ENCODE measurements at places on chromosomes 3 and 15. TPM values are rescaled to one million over a fixed set of nuclear protein-coding genes. Genes with fewer than 3 reads are reported as not detected.

The RSL24D1 gene
- 43.2 TPM for total RNA-seq

The SOX2 gene
- total RNA-seq = not detected

The SEMA3G gene
- total RNA-seq = not detected

The STRIT1 gene
- total RNA-seq = not detected

The LEKR1 gene
- 0.38 TPM for total RNA-seq

The CIDEC gene
- total RNA-seq = 0.13 TPM

The RTP1 gene
- not detected for total RNA-seq

The GOLGA8A gene
- 2.9 TPM for total RNA-seq

The IL17RD gene
- total RNA-seq = 31.3 TPM

The GP5 gene
- total RNA-seq = under 0.01 TPM

The SKOR1 gene
- 0.25 TPM for total RNA-seq

The GRAMD1C gene
- 2.9 TPM for total RNA-seq

The SMCO1 gene
- not detected for total RNA-seq

The NR1I2 gene
- under 0.01 TPM for total RNA-seq

The PROK2 gene
- not detected for total RNA-seq

The C3orf22 gene
- not detected for total RNA-seq

The AVEN gene
- total RNA-seq = 16.0 TPM

The GOLGA6L4 gene
- total RNA-seq = 0.49 TPM

The LRRC28 gene
- total RNA-seq = 29.7 TPM

The SLC2A2 gene
- total RNA-seq = 1.9 TPM

The MAPK6 gene
- total RNA-seq = 31.8 TPM

The DLL4 gene
- 0.13 TPM for total RNA-seq

The XCR1 gene
- total RNA-seq = not detected

The NUP210 gene
- total RNA-seq = 31.4 TPM
